ENCODE measurements at places on chromosomes 7 and 10.

DNA sequence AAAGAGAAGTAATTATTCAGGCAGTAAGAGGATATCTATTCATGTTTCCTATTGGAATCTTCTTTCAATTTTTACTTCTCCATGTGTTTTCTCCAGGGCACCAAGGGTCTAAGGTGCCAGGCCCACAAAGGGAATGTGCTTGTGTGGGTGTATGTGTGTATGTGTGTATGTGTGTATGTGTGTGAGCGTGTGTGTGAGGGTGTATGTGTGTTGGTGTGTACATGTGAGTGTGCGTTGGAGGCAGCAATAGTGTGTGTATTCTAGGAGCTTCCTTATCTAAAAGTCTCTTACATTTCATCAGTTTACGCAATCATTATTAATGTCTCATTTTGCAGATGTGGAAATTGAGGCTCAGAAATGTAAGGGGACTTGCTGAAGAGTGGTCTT, 28.3 kb downstream of the RAMP3 start:
- H3K27me3 ChIP-seq = no peaks in the 10 kb centered on the region
- H3K4me1 ChIP-seq = no peaks in the 10 kb centered on the region
- no peak overlapping the region for H3K4me3 ChIP-seq
- DNase-seq = no peak

GRCh38 chr10:129774082-129774735, 189.9 kb downstream of the EBF3 start:
- DNase-seq = peak; percentile 52
- peaks cover 1% of the 10 kb centered on the region for H3K36me3 ChIP-seq
- H3K4me3 ChIP-seq = no peak overlapping the region
- no peaks in the 10 kb centered on the region for H3K27me3 ChIP-seq
- H3K4me1 ChIP-seq = no peaks in the 10 kb centered on the region

DNA sequence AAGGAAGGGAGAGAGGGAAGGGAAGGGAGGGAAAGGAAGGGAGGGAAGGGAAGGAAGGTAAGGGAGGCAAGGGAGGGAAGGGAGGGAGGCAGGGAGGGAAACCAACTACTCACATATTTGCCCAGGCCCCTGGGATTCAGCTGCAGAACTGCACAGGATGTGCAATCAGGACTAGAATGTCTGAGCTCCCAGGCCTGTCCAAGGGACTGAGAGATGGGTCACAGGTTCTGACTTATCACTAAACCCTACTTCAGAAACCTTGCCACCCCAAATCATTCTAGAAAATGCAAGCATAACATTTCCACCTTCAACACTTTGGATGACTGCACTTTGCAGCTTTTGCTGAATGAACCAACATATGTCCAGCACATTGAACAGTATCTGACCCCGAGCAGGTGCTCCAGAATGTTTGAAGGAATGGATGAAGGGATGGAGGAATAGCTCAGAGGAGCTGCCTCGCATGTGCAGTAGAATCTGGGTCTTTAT, 245.3 kb downstream of the KCNMA1 start:
- no peaks in the 10 kb centered on the region for H3K36me3 ChIP-seq
- H3K4me3 ChIP-seq = no peak overlapping the region
- DNase-seq = no peak
- peaks cover 18% of the 10 kb centered on the region for H3K4me1 ChIP-seq

DNA sequence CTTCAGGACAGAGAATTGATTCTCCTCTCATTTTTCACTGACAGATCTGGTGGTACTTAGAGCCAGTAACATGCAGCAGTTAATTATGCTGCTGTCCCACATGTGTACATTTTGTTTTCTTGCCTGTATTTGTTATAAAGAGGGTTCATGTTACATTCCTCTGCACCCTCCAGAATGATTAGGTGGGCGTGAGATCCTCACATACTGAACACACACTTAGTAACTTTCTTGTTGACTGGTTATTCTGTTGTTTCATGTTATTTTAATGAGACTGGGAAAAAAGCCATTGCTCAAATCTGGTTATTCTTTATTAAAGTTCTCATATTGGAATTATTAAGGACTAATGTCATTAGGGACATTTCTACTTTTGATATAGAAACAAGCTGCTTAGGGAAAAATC, 409.1 kb downstream of the SDK1 start:
- H3K4me3 ChIP-seq = no peak overlapping the region
- no peaks in the 10 kb centered on the region for H3K36me3 ChIP-seq
- H3K27ac ChIP-seq = no peak overlapping the region
- no peaks in the 10 kb centered on the region for H3K27me3 ChIP-seq
- no peaks in the 10 kb centered on the region for H3K4me1 ChIP-seq

DNA sequence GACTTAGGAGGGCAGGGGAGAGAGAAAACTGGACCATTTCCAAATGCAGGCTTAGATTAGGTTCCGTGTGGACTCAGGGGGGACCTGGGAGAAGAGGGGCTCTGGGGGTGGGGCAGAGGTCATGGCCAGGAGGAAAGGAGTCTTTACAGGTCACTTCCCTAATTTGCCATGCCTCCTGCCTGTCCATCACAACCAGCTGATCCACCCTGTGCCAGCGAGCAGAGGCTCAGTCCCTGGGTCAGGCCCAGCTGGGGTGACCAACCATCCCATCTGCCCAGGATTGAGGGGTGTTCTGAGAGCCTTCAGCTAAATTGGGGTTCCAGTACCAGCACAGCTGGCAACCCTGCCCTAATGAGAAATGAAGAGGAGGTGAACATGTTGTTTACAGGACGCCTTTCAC, 84.6 kb upstream of the CACUL1 start:
- no peak overlapping the region for H3K27ac ChIP-seq
- H3K4me3 ChIP-seq = no peak overlapping the region
- H3K27me3 ChIP-seq = no peaks in the 10 kb centered on the region
- no peaks in the 10 kb centered on the region for H3K36me3 ChIP-seq
- H3K4me1 ChIP-seq = no peaks in the 10 kb centered on the region

GRCh38 chr10:101223274-101224059, 5.8 kb downstream of the LBX1 start:
- H3K4me1 ChIP-seq = peaks cover 49% of the 10 kb centered on the region
- no peak overlapping the region for H3K27ac ChIP-seq
- no peak overlapping the region for H3K4me3 ChIP-seq
- H3K36me3 ChIP-seq = no peaks in the 10 kb centered on the region

- DNase-seq = no peak
- peak overlapping the region; percentile 89 for H3K27ac ChIP-seq
- no peaks in the 10 kb centered on the region for H3K27me3 ChIP-seq
- no peaks in the 10 kb centered on the region for H3K36me3 ChIP-seq
- peak overlapping the region; percentile 63 for H3K4me3 ChIP-seq
- peaks cover 13% of the 10 kb centered on the region for H3K4me1 ChIP-seq
These were observed 120.0 kb downstream of the LYZL1 start for GRCh38 chr10:29408847-29409240.

- no peaks in the 10 kb centered on the region for H3K4me1 ChIP-seq
- no peak overlapping the region for H3K4me3 ChIP-seq
- H3K27me3 ChIP-seq = no peaks in the 10 kb centered on the region
- no peaks in the 10 kb centered on the region for H3K36me3 ChIP-seq
- no peak for DNase-seq
- H3K27ac ChIP-seq = no peak overlapping the region
These were observed 313.1 kb upstream of the DGKB start for GRCh38 chr7:15215616-15216015.

GRCh38 chr10:48780341-48780740, 95.7 kb downstream of the WDFY4 start:
- H3K36me3 ChIP-seq = no peaks in the 10 kb centered on the region
- H3K27me3 ChIP-seq = no peaks in the 10 kb centered on the region
- DNase-seq = no peak
- no peak overlapping the region for H3K4me3 ChIP-seq
- no peak overlapping the region for H3K27ac ChIP-seq

DNA sequence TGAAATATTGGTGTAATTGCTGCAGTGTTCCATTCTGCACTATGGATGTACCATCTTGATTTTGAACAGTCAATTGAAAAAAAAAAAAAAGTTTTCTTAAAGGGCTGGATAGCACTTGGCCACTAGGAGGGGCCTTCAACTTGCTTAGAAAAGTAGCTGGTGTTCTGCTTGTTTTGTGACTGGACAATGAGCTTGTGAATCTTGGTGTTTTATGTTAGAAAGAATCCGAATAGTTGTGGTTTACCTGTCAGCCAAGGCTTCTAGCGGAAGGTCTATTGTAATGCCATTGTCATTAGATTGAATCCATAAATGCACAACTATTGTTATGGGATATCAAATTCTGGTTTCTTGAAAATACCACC, 77.1 kb downstream of the BMPER start:
- no peaks in the 10 kb centered on the region for H3K27me3 ChIP-seq
- no peaks in the 10 kb centered on the region for H3K36me3 ChIP-seq
- H3K4me1 ChIP-seq = no peaks in the 10 kb centered on the region
- H3K27ac ChIP-seq = no peak overlapping the region
- no peak for DNase-seq

- peaks cover 19% of the 10 kb centered on the region for H3K4me1 ChIP-seq
- H3K27ac ChIP-seq = peak overlapping the region; percentile 66
- H3K4me3 ChIP-seq = no peak overlapping the region
- no peak for DNase-seq
- no peaks in the 10 kb centered on the region for H3K27me3 ChIP-seq
These were observed 99.1 kb upstream of the PDGFA start for GRCh38 chr7:618539-619367.

GRCh38 chr7:74400420-74401136, 53.1 kb upstream of the GTF2IRD1 start:
- peak; percentile 82 for DNase-seq
- no peaks in the 10 kb centered on the region for H3K27me3 ChIP-seq
- H3K36me3 ChIP-seq = no peaks in the 10 kb centered on the region
- H3K4me3 ChIP-seq = no peak overlapping the region
- H3K27ac ChIP-seq = no peak overlapping the region

DNA sequence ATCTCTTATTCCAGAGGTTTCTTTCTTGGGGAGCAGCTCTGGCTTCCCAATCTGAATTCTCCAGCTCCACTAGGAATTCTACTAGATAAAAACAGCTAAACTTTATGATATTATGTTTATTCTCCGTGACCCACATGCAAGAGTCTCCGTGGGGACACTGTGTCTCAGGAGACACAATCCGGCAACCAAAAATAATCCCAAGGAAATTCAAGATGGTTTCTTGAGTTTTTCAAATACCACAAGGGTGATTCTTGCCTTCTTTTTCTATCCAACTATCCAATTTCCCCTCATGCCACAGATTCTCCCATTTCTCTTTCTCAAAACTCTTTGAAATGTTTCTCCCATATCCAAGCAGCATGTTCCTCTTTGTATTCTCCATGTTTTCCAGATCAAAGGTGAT, 103.1 kb downstream of the FAS start:
- peaks cover 14% of the 10 kb centered on the region for H3K4me1 ChIP-seq
- DNase-seq = no peak
- H3K4me3 ChIP-seq = no peak overlapping the region
- no peaks in the 10 kb centered on the region for H3K27me3 ChIP-seq
- no peak overlapping the region for H3K27ac ChIP-seq

DNA sequence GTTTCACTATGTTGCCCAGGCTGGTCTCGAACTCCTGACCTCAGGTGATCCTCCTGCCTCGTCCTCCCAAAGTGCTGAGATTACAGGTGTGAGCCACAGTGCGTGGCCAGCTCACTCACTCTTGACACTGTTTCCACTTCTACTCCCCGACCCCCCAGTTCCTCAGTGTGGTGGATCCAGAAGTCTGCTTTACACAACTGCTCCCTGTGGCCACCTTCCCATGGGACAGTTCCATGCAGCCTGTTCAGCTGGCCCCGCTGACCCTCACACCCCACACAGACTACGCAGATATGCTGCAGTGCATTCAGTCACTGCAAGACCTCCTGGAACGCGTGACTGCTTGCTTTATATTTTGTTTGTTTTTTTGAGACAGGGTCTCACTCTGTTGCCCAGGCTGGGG, 86.4 kb downstream of the SEPTIN14 start:
- no peak overlapping the region for H3K27ac ChIP-seq
- no peaks in the 10 kb centered on the region for H3K4me1 ChIP-seq
- no peaks in the 10 kb centered on the region for H3K27me3 ChIP-seq
- peak; percentile 5 for DNase-seq

DNA sequence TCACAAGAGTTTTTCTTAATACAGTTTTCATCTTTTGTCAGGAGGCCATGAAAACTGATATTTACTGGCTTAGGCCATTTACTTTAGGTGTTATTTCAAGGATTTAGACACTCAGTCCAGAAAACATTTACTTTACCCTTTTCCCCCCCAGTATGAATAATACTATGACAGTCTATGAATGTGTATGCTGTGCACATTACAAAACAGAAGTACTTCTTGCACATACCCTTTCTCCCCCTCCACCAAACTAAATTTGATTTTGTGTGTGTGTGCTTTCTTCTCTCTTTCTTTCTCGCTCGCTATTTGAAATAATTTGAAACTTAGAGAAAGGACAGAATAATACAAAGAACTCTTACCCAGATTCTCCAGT, 41.3 kb downstream of the RBM33 start:
- H3K4me3 ChIP-seq = no peak overlapping the region
- H3K27ac ChIP-seq = no peak overlapping the region
- no peak for DNase-seq
- H3K27me3 ChIP-seq = no peaks in the 10 kb centered on the region
- peaks cover 3% of the 10 kb centered on the region for H3K36me3 ChIP-seq

- no peak overlapping the region for H3K4me3 ChIP-seq
- no peaks in the 10 kb centered on the region for H3K4me1 ChIP-seq
- DNase-seq = no peak
- H3K36me3 ChIP-seq = no peaks in the 10 kb centered on the region
- no peak overlapping the region for H3K27ac ChIP-seq
- H3K27me3 ChIP-seq = no peaks in the 10 kb centered on the region
These were observed 47.3 kb upstream of the NPTX2 start for GRCh38 chr7:98569691-98570337.

DNA sequence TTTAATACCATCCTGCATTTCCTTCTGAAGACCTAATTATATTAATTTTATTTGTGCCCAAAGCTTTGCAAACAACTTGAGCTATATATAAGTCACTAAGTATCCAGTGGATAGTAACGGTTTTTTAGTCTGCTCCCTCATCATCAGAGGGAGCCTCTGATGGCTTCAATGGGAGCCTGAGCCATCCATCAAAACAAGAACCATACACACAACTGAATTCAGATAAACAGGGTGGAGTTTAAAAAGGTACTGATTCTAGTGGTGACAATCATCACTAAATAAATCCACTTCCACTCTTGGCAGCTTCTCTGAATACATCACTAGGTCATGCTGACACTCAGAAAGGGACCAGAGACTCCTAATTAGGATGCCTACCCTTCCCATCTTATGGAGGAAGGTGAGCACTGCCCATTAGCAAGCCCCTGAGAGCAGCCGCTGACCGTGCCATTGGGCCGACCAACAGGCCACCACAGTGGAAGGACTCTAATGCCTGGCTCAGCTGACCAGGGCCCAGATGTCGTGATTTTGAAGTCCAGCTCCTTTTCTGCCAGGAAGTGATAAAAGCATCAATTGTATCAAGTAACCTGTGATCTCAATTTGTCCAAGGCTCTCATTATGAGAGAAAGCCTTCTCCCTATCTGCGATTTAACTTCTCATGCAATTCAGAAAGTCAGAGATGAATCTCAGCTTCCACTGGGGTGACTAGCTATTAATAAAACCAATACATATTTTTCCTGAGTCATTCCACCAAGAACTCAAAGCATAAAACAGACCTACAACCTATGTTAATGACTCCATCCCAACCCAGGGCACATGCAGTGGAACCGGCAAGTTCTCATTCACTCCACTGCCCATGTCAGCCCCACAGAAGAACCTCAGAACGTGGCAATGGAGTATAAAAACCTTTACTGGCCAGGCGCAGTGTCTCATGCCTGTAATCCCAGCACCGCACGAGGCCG, 13.1 kb downstream of the VOPP1 start:
- H3K36me3 ChIP-seq = no peaks in the 10 kb centered on the region
- H3K27me3 ChIP-seq = no peaks in the 10 kb centered on the region
- H3K4me3 ChIP-seq = no peak overlapping the region
- H3K4me1 ChIP-seq = no peaks in the 10 kb centered on the region
- H3K27ac ChIP-seq = no peak overlapping the region

- no peak overlapping the region for H3K4me3 ChIP-seq
- H3K27ac ChIP-seq = no peak overlapping the region
- H3K4me1 ChIP-seq = no peaks in the 10 kb centered on the region
- no peaks in the 10 kb centered on the region for H3K36me3 ChIP-seq
- DNase-seq = no peak
These were observed 40.6 kb upstream of the ZMYND11 start for GRCh38 chr10:94613-95012.

Data from upper lobe of left lung (tissue), 6 donors.